ENCODE measurements at places on chromosomes 2 and 18.

DNA sequence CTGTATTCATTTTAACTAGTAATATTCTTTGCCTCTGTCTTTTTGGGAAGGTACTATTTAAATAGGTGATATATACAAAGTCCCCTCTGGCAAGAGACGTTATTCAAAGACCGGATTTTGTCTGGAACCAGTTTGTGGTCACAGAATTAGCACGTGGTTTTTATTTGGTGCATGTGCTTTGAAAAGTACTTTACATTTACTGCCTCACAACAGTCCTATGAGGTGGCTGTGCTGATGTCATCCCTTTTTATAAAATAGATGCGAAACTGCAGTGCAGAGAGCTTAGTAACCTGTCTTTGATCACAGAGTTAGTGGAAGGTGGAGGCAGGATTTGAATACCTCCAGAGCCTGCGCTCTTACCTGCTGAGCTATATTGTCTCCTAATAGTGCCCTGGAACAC lies 4.0 kb downstream of the LPIN1 start:
- no peak for DNase-seq

DNA sequence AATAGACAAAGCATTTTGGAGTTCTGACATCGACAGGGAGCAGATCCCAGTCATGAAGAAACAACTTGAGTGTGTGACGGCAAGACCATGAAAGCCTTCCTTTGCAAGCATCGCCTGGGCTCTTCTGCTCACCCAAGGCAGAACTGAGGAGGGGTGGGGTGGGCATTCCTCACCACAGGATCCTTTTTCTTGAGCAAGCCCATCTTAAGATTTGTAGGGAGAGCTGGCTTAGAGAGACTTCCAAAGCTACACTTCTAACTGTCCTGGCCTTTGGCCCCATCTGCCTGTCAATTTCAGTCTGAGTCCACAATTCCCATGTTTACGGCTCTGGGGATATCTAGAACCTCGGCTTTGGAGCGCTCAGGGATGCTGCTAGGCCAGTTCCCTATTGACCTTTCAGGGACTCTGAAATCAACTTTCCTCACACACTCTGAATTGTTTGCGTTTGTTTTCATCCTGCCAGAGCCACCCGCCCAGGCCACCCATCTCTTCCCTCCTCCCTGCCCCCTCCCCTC lies 3.7 kb downstream of the KLHL14 start:
- DNase-seq: no peak

GRCh38 chr2:34979148-34979547 lies 1376.4 kb upstream of the CRIM1 start:
- no peak for DNase-seq

GRCh38 chr2:218839430-218839829 lies 7.8 kb upstream of the PRKAG3 start:
- DNase-seq: peak; percentile 84

- DNase-seq: peak; percentile 97
These were observed at the start of gene USP14 for GRCh38 chr18:158128-159036. TSS of gene USP14 (plus strand) at chr18:158557. CDS start at chr18:158699, 142 bp downstream.

GRCh38 chr18:10047237-10047636 lies 133.4 kb downstream of the VAPA start:
- peak; percentile 34 for DNase-seq

GRCh38 chr2:107392241-107392704 lies 434.4 kb upstream of the RGPD4 start:
- no peak for DNase-seq
